ENCODE measurements at places on chromosomes 16 and 17.

- DNase-seq = no peak
Measured at GRCh38 chr17:39271546-39271945, 45.8 kb upstream of the STAC2 start.

DNA sequence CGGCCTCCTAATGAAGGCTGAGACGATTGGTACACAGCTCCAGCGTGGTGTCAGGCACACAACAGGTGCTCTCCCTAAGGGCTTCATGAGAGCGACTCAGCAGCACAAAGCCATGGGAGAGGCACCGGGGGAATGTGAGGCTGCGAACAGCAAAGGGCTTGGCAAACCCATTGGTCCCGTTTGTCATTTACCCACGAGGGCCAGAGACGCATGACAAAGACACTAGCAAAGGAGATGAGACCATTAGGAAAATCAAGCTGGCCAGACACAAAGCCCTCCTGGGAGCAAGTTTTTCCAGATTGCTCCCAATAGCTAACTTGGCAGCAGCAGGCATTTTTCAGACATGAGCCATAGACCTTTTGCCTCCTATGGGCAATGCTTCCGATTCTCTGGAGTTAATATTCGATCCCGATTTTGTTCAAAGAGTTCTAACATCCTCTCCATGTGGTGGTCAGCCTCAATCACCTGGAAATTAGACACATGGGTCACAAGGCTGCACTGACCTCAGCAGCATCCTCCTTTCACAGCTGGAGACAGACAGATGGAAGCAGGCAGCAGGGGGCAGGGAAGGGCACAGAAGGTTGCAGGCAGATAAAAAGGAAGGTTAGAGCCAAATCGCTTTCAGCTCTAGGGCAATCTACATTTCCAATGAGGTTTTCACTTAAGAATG, 38.2 kb downstream of the TK2 start:
- no peak for DNase-seq

DNA sequence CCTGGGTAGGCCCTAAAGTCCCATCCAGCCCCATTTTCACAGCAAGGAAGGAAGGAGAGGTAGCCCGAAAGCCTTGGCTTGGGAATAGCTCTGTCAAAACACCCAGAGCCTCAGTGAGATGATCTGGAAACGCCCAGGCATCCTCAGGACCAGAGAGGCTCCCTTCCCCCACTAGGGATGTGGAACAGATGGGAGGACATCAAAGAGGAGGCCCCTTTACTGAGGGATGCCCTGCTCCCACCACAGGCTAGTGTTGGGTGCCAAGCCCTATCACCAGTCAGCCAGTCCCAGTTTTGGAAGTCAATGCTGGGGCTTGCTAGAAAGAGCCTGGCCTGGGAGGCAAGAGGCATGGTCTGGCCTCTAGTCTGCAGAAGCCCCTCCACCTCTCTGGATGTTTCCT, 4.7 kb downstream of the TPPP3 start:
- DNase-seq = no peak

- no peak for DNase-seq
Measured at GRCh38 chr17:36008998-36009665, 7.8 kb upstream of the CCL15 start.

- DNase-seq = no peak
Measured at GRCh38 chr17:6035801-6036394, 34.3 kb upstream of the WSCD1 start.

DNA sequence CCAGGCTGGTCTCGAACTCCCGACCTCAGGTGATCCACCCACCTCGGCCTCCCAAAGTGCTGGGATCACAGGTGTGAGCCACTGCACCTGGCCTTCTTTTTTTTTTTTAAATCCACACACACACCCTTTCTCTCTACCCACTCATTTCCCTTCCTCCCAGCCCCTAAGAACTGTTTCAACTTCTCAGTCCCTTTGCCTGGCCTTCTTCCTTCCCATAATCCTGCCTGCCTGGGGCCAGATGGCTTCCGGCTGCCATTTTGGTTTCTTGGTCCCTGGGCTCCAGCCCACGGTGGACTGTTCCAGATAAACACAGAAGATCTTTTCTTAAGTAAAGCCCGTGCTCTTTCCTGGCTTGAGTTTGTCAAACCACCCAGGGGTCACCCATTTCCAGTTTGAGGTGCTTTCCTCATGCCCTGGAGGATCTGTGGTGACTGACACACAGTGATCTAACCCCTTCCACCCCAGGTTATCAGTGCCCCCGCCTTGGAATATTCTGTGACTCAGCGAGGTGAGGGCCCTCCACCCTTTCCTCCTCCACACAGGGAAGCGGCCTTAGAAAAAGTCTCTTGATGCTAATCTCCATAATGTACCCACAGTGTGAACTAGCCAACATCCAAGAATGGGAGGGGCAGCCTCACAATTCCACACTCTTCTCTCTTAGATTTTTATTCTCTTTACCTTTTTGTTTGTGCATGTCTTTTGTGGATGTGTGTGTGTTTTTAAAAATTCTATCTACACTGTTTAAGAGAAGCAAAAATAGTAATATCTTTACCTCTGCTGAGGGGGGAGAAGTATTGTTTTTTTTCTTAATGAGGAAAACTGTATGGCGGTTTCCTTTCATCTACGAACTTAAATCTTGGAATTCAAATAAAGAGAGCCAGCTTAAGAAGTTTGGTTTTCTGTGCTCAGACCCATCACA, 60.0 kb downstream of the CRISPLD2 start:
- DNase-seq = no peak

GRCh38 chr17:726271-726919, 6.0 kb upstream of the TLCD3A start:
- no peak for DNase-seq

- DNase-seq = no peak
Measured at GRCh38 chr16:88406096-88407041, 23.6 kb downstream of the ZNF469 start.

- DNase-seq = peak; percentile 87
Measured at GRCh38 chr17:19004421-19005136, at the start of gene FAM83G. Gene FAM83G (minus strand): TSS chr17:19004764. CDS start chr17:19004041, 723 bp downstream.

DNA sequence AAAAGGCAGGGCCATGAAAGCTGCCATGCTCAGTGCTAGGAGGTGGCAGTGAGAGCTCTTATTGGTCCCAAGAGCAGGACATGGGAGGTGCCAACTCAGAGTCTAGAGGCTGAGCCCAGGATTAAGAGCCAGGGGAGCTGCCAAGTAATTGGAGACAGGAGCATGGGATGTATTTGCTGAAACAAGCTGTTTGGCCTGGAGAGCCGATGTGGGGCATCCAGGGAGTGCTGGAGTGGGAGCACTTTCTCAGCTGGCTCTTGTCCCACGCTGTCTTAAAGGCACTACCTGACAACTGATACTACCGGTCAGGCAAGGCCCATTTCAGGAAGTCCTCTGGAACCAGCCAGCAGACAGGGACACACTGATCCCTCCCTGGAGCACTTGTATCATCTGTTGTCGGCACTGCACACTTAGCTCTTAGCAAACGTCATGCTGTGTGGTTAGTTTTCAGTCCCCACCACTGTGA, 19.3 kb downstream of the ANKFN1 start:
- DNase-seq = no peak

DNA sequence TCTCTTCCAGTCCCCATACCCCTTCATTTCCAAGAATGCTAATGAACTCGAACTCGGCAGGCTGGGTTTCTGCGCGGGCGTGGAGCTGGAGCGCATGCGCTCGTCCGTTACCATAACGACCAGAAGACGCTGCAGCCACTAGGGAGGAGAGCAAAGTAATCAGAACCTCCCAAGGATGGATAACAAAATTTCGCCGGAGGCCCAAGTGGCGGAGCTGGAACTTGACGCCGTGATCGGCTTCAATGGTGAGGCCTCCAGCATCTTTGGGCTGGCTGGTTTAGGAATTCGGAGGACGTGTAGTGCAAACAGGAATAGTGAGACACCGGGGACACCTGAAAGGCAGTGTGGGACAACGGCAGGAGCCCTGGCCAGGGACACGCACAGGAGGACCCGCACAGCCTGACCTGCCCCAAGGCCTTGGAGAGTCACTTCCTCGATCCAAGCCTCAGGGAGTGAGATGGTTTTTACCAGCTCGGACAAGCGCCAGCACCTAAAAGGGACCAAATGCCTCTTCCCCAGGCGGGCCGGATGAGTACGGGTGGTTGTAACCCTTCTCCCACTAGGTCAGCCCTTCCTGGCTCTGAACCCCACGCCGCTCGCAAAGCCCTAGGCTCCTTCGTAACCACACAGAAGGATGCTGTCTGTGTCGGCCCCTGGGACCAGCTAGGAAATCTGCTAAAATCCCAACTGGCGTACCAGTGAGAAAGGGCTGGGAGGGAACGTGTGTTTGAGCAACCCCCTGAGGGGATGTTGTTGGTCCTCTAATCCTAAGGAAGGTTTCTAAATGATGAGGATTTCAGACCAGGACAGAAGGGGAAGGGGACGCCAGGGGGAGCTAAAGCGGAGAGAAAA, at the start of gene CFAP52:
CFAP52 (plus strand) TSS at position 122 of the 852 bp plus-strand sequence; CDS start at position 176, 54 bp downstream.
- peak; percentile 43 for DNase-seq

DNA sequence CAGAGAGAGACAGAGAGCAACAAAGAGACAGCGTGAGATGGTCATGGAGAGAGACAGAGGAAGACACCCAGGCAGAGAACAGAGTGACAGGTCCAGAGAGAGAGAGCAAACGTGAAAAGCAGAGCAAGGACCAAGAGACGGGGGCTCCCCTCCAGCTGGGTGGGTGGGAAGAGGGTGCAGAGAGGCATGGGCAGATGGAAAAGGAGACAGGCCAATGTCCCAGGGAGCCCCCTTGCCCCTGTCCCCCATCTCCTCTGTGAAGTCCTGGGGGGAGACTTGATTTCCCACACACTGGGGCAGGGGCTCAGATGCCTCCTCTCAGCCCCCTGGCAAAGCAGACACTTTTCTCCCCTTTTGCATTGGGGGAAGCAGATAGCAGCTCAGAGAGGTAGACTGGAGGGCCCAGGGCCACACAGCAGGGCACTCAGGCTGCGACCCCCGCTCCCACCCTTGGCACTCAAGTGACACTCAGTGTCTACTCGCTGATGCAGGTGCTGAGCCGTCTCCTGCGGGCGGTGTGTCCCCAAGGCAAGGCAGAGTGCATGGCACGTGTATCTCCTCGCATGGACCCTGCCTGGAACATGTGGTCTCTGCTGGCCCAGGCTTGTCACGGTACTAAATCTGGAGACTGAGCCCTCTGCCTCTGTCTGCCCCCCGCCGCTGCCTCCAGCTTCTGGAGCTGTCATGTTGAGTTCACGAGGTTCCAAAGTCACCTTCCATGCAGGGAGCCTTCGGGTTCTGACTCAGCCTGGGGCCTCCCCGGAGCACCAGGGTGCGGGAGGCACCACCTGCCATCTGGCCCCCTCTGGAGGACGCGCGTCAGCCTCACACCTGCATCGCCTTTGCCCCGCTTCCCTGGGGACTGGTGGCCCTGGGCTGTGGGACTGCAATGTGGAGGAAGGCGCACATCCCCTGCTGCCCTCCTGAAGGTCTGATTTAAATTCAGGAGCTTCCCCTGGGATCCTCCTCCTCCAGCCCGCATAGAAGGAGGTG, 215.9 kb upstream of the GSE1 start:
- DNase-seq = no peak

DNA sequence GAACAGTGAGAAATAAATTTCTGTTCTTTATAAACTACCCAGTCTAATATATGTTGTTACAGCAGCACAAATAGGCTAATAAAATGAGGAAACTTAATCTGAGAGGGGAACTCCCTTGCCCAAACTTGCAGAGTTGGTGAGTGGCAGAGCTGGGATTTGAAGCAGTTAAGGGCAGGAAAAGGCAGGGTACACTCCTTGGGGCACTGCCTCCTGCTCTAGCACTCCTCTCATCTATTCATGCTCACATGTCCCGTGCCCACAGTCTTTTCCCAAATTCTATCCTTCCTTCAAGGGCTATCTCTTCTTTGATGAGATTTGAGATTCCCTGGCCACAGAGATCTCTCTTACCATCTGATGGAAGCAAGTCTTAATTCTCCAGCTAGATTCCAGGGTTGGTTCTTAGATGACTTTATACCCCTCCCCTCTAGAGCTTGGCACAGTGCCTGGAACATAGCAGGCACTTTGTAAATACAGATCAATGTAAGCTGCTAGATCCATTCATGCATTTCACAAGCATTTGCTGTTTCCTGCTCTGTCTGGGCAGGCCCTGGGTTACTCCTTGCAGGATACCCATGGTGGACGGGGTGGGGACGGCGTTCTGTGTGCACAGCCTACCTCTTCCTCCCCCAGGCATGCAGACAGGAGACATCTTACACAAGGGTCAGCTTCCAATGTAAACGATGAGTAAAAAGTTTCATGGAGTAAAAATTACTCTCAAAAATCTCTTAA, 39.2 kb upstream of the ABCC12 start:
- DNase-seq = no peak

GRCh38 chr17:55120651-55121050, 144.1 kb upstream of the HLF start:
- no peak for DNase-seq

GRCh38 chr16:68889508-68890150, 46.3 kb downstream of the TANGO6 start:
- DNase-seq = no peak

- no peak for DNase-seq
Measured at GRCh38 chr17:19448341-19449268, 37.6 kb downstream of the RNF112 start.

GRCh38 chr17:6853764-6854442, 22.4 kb upstream of the TEKT1 start:
- no peak for DNase-seq

DNA sequence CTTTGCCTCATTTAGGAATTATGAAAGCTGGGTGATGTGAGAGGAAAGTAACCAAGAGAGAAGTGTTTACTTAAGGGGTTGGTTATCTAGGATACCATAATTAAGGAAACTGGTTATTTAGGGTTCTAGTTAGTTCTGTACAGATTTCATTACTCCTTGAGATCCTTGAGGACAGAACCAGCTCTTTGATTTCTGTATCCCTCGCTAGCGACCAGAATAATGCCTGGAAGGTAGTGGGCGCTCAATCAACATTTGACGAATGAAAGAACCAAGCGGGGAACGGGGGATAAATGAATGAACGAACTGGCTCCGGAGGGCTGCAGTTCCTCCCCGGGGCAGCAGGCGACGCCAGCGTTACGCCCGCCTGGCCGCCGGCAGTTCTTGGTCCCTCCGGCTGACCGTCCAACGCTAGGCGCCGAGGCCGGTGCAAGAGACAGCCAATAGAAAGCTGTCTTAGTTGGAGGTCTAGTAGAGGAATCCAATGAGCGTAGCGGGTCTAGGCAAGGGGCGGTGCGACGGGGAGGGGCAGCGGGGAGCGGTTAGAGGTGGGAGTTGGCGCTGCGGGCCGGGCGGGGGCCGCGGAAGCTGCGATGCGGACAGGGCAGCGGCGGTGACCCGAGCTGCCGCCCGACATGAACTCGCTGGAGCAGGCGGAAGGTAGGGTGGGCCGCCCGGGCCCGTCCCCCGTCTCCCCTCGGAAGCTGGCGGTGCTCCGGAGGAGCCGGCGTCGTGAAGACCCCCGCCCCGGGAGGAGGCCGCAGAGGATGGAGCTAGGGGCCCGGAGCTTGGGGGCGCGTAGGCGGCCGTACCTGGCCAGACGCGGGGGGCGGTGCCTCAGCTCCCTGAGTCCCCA, at the start of gene CNEP1R1:
CNEP1R1 (plus strand) TSS at position 542 of the 853 bp plus-strand sequence; CDS start at position 633, 91 bp downstream.
- DNase-seq = peak; percentile 81

- no peak for DNase-seq
Measured at GRCh38 chr16:626787-627453, 3.9 kb upstream of the WFIKKN1 start.

DNA sequence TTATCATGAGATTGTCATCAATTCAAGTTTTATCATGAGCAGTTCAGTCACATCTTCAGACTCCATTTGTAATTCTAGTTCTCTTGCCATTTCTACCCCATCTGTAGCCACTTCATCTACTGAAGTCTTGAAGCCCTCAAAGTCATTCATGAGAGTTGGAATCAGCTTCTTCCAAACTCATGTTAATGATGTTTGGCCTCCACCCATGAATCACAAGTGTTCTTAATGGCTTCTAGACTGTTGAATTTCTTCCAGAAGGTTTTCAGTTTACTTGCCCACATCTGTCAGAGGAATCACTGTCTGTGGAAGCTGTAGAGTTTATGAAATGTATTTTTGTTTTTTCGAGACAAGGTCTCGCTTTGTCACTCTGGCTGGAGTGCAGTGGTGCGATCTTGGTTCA, 16.0 kb downstream of the NSRP1 start:
- no peak for DNase-seq
